Caudate nucleus (tissue), 63 donors: ENCODE measurements at places on chromosomes 5 and 9.

DNA sequence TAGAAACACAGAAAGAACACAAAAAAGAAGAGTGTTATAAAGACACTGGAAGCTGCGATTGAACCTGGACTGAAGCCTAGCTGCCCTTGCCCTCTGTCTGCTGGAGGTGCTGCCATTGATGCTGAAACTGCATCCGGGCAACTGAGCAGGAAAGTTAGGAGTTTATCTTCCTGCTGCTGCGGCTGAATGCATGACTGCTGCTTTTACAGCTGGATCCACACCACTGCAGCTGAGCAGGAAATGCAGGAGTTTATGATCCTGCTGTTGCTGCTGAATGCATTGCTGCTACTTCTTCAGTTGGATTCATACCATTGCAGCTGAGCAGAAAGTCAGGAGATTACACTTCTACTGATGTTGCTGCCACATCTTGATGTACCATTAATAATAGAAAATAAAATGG is 21.8 kb upstream of the JAKMIP2 start:
- no peak for DNase-seq

DNA sequence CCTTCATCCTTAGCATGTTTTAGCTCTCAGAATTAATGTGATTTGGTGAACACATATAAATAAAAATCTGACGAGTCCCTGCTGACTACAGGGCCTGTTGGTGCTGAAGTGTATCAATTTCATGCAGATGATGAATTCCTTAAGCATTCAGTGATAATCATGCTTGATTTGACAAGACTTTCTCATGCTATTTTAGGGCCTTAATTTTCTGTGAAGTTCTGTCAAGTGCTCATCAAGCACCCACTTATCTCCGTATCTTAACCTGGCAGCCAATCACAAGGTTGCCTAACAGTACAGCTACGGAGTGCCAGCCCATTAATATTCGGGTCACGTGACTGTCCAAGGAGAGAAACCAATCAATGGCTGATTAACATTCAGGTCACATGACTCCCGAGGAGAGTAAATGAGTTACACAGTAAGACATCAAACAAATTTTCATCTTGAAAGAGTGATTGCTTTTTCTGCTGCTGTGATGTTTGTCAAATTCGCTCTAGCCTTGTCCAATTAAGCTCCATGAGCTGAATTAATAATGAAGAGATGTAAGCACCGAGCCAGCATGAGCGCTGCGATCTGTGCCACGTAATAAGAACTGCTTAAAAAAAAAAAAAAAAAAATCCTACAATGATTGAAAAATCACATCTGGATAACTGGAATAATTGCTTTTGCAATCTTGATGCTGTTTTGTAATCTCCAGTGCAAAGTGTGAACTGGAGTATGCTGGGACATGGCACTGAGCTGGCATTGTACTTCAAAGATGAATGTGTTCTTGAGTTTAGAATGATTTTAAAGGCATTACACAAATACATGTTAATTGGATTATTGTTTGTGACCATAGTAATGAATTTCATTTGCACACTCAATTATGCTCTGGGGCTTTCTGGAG is 104.3 kb upstream of the SPATA31D4 start:
- DNase-seq, result peak; percentile 46

DNA sequence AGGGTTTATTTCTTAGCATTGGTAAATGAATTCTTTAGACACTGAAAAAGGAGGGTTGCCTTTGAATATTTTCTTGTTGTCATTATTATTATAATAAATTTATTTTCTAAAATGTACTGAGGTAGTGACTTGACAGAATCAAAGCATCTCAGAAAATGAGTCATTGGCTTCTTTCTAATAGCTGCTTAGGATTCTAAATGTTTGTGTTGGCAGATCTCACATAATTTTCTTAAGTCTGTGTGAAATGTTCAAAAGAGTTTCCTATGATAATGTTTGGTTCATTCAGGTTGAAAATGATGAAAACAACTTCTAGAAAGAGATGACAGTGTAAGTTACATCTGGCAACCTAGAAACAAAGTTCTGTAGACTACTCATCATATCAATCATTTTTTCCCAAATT is 69.7 kb downstream of the SH3GL2 start:
- DNase-seq, result no peak

DNA sequence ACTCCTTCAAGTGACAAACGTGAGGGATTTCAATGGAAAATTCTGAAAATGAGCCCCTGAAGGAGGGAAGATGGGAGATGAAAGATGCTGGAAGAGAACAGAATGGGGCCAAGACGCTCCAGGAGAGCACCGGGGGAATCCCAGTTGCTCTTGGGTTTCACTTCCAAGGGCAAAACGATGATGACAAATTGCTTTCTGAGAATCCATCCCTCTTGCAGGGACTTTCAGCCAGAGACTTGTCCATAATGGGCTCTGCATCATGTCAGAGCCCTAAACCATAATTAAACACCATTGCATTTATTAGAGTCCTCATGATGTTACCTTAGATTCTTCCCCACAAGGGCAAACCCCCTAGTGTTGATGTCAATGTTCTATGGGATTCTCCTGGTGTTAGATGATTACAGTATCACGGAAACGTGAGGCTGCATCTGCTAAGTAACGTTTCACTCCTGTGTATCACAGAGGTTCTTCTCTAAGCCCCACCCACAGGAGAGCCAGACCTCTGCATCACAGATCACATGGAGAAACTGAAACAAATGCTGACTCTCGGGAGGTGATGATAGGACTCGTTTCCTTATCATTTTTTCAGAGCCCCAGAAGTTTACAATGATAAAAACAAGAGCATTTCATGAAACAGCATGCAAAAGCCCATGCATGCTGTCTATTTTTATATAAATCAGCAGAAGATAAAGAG is 114.4 kb downstream of the TENT4A start:
- DNase-seq, result no peak

DNA sequence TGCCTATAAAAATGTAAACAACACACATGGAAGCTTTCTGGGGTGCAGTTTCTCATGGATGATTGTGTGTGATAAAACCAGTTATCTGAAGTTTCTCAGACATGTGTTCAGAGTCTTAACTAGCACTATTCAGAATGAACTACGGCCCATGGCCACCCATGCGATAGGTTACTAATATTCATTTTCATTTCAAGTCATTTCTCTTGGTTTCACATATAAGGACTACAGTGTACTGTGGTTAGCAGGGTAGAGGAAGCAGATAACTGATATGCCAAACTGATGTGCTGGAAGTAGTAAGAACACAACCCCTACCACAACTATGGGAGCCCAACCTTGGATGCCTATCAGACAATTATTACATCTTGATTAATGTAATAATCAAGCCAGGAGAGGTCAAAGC is 372.1 kb downstream of the DTWD2 start:
- DNase-seq, result no peak
